ENCODE measurements at places on chromosomes 6 and 20.

DNA sequence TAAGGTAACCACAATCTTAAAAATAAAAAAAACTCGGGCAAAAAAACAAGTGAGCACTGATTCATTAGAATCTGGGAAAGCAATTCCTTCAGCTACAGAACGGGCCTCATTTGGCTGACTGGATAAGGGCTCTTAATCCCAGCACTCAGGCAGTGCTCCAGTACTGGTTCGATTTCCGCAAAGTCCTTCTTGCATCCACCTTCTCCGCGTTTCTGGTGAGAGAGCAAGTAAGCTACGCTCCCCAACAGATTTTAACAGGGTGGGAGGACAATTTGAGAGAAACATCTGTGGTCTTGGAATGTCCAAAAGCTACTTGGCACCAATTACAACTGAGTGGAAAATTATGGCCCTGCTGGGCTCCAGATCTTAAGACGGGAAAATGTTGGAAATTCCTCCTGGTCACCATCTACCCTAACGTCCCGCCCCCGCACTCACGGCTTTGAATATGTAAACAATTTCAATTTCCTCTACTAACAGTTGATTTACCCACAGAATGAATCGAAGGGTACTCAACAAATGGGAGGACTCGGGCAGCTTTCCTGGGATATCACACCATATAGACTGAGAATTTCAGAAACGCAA lies 18.1 kb upstream of the ZSCAN9 start:
- no peak for DNase-seq

DNA sequence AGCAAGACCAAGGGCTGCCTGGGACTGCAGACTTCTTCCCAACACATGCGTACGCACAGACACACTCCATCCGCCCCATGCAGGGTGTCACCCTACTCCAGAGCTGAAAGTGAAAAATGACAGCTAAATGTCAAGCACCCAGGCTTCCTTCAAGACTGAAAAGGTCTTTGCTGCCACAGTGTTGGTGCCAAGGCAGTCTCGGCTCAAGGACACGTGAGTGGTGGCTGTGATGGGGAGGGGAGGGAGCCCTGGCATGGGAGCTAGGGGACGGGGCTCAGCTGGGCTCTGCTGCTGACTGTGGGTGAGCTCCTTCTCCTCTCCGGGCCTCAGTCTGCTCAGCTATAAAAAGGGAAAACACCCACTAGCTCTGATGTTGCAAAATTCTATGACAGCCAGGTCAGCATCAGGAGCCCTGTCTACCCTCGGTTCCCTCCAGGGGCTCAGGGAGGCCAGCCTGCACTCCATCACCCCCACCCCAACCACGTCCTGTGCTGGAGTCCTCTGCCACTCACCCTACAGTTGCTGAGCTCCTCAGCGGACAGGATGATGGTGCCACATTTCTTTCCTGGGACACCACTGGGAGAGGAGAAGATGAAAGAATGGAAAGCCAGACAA lies 47.6 kb downstream of the CPNE5 start:
- DNase-seq = no peak

DNA sequence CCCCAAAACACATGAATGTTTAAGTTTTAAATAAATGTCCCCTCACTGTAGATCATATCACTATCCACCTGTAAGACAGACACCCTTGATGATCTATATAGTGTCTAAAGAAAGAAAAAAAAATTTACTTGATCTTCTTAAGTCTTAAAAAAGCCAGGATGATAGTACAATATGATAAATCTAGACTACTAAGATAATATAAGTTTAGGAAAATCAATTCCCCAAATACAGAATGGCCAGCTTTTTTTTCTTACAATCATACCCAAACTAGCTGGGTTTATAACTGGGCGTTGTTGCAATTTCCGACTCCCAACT lies 14.4 kb downstream of the ZNF217 start:
- DNase-seq = no peak

GRCh38 chr6:158835616-158836221 lies 16.6 kb upstream of the EZR start:
- DNase-seq = no peak

GRCh38 chr6:149231778-149232177 lies 85.7 kb upstream of the TAB2 start:
- no peak for DNase-seq

- no peak for DNase-seq
These were observed 61.7 kb upstream of the SLC22A23 start for GRCh38 chr6:3518356-3519190.

- no peak for DNase-seq
These were observed 16.7 kb downstream of the TAB2 start for GRCh38 chr6:149334201-149334600.

GRCh38 chr6:36824253-36824652 lies 15.0 kb downstream of the CPNE5 start:
- DNase-seq = no peak

GRCh38 chr6:116016846-116017545 lies 43.7 kb downstream of the FRK start:
- no peak for DNase-seq

DNA sequence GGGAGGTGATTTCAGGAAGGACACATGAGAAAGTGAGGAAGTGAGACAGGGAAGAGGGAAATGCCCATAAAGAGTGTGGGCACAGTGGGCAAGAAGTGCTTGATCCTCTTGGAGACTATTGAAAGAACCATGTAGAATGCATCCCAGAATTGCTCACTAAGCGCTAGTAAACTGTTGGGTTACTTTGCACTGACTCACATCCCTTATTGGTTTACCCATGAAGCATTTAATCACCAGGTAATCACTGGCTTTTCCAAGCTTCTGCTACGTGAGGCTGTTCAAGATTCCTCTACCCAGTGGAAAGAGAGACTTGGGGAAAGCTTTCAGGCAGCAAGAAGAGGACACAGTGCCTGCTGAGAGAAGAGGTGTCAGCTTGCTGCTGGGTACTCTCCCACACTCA lies 410.0 kb upstream of the JAG1 start:
- DNase-seq = no peak

GRCh38 chr20:19074828-19075516 lies 137.5 kb upstream of the SLC24A3 start:
- no peak for DNase-seq

- DNase-seq = no peak
These were observed 94.7 kb downstream of the PHF3 start for GRCh38 chr6:63730311-63730710.

DNA sequence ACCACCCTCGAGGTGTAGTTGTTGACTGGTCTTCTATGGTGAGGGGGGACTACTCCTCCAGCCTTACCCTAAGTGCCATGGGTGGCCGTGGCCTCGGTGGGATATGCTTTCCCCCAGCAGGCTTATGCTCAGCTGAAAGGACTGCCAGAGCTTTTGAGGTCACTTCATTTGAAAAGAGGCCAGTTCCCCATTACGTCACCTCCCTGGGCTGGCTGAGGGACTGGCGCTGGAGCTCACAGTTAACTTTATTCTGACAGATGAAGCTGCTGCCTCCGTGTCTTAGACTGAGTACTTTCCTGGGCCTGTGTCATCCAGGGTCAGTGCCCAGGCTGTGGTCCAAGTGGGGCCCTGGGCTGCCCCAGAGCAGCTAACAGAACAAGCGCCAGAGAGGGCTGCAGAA lies 42.8 kb upstream of the PCMTD2 start:
- no peak for DNase-seq
